ENCODE measurements at places on chromosomes 16 and 17.

DNA sequence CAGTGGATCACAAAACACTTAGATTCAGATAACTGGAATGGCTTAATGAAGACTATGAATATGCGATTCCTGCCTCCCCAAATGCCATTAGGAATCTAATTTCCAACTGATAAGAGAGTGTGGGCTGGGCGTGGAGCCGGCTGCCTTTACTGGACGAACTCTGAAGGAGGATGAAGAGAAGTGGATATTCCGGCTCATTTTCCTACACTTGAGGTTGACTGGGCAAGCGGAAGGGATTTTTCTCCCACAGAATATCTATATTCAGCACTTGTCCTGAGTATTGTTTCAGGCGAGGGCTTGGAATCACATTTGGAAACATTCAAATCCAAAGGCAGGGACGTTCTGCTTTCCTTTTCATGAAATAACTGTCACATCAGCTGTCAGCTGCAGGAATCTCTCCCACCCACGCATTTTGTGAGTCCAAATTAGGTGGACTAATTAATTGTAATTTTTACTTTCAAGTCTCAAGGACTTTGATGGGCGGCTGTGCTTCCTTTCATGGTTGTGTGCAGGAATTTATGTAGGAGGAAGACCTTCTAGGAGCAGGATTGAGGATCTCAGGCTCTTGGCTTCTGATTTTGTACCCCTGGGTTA lies 138.5 kb downstream of the PITPNC1 start:
- DNase-seq: no peak

- no peak for DNase-seq
These were observed 12.9 kb upstream of the ELAC2 start for GRCh38 chr17:13030459-13031300.

- DNase-seq: peak; percentile 26
These were observed 7.7 kb downstream of the HAPSTR1 start for GRCh38 chr16:9099131-9099625.

DNA sequence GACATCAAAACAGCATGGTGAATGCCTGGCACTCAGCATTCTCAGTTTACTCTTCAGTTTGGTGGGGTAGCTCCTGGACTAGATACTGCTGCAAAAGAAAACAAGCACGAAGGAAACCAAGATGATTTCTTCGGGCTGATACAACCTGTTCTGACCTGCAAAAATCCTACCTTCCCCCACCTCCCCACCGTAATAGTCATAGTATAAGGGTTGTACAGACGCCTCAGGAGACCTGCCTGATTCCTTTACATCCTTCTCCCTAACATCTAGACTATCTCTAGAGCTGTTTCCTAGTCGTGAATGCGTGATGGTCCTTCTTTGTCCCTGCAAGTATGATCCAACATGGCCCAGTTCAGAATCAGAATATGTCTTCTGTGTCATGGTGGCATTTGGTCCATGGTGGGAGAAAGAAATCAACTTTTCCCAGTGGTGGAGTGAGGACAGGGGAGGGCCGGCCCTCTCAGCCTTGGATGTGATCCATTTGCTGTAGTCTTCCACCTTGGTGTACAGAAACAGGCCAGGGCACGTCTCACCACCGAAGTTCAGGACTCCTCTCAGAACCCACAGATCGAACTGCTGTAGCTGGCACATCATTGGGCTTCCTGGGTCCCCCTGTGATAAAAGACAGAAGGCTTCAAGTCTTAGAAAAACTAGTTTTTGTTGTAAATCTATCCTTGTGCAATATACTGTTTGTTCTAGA lies 14.5 kb downstream of the PRSS54 start:
- no peak for DNase-seq

DNA sequence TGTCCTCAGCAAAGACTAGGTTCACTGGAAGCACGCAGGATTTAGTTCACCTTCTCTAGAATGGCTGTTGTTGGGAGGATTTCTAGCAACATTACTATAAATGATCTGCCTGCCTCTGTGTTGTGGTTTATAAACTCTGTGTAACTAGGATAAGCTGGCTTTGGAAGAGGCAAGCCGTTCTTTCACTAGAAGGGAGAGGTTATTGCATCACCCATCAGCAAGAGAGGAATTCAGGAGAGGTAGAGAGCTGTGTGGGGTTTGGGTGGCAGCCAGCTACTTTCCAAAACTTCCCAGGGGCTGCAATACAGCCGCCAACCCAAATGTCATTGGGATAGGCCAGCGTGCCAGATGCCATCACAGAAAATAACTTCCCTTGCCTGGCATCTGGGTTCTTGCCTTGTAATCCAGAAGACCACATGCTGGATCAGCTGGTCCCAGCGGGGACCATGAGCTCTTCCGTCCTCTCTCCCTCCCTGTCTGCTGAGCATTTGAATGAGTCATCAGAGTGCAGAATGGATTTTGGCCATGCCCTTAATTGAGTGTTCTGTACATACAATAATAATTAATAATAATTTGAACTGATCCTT lies 95.7 kb upstream of the RBFOX1 start:
- no peak for DNase-seq
